Activated CD4-positive, alpha-beta T cell treated with anti-CD3 and anti-CD28 coated beads, Interleukin-2, amount 50 U/mL, for 24 hours (primary cell): ENCODE measurements at places on chromosomes 13 and 19.
A peak's percentile ranks its signal among the peaks of the same experiment; 100 is the strongest.

DNA sequence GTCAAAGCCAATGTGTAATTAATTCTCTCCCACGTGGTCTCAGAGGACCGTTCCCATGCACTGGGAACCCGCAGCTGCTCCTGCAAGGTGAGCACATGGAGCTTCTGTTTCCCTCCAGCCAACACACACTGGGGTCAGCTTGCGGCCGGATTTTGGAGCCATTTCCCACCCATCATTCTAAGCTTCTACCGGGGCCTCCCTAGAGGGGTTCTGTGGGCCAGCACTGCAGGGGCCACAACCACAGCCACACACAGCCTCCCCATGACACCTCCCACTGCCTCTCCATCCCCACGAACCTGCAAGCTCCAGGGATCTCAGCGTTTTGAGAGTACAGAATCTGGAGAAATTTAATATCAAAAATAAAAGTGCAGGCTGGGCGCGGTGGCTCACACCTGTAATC, 120.7 kb upstream of the SOX1 start:
- DNase-seq = no peak

- no peak for DNase-seq
These were observed 8.2 kb downstream of the EID2B start for GRCh38 chr19:39524495-39524894.

DNA sequence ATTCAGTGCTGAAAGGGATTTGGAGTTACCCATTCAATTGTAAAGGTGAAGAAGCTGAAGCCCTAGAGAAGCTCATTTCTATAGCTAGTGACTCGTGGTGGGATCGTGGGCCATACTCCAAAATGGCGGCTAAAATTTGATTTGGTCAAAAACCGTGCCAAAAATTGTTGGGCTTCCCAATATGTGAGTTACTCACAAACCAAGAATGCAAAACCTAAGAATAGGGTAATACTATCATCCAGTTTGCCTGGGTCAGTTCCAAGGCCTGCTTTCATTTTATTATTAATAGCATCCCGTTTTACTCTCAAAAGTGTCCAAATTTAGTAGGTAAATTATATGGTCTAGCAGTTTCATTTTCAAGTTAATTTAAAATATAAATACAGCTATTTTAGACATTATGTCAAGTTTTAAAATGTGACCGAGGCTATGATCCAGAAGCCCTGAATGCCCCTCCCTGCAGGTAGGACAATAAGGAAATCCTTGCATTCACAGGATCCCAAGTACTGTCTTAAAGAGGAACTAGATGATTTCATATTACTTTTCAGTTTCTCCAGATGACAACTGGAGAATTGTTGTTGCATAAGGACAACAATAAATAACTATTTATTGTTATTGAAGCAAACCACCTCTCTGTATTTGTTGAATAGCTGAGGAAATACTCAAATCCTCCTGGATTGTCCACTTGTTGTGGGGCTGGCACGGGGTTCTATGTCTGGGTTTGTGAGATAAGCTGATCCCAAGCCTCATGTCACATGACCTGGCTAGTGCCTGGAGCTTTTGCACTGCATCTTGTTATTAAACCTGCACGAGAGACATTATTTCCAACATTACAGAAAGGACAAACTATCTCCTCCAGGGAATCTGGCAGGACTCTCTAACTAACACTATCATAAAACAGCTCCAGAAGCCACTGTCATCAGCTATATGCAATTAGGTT, 11.6 kb upstream of the RAP2A start:
- no peak for DNase-seq

- DNase-seq = no peak
These were observed 367.2 kb downstream of the DNAJC15 start for GRCh38 chr13:43390619-43391018.

GRCh38 chr13:49657241-49657641, 28.9 kb downstream of the ARL11 start:
- DNase-seq = no peak

- DNase-seq = no peak
These were observed 15.3 kb upstream of the ERICH6B start for GRCh38 chr13:45630791-45631190.

- no peak for DNase-seq
These were observed 915.2 kb downstream of the PCDH9 start for GRCh38 chr13:66314911-66315310.

GRCh38 chr19:54029930-54030490, 33.7 kb downstream of the VSTM1 start:
- DNase-seq = peak; percentile 25

DNA sequence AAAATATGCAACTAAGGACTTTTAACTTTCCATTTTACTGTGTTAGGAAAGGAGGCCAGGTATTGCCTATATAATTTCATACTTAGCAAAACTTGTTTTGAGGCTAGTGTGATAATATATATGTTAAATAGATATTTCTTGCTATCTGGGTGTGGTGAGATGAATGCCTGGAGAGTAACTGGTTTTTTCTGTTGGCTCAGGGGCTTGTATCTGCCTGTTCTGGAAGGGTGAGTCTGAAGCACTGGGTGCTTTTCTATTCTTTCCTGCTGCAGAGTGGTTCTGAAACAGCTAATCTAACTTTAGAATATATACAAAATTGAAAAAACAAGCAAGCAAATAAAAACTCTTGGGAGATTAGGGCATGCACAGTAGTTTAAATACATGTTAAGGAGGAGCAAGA, 64.6 kb upstream of the MYCBP2 start:
- no peak for DNase-seq

GRCh38 chr19:42253245-42254088, 1.5 kb downstream of the ERF start:
- DNase-seq = no peak

- DNase-seq = no peak
These were observed 55.4 kb downstream of the RYR1 start for GRCh38 chr19:38488776-38489481.

DNA sequence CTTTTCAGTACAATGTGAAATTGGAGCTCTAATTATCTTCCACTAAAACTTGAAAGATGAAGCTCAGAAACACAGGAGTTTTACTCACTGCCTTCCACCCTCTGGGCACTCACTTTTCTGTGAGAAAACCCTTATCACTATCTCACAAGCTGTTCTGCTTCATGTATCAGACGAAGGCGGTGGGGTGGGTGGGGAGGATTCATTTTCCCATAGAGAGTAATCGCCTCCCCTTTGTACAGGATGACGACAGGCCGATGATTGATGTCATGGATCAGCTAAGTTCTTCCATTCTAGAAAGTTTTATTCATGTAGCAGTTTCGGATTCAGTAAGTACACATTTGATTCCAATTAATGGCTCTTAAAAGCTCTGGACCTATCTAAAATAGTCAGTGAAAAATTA, 139.9 kb downstream of the ZAR1L start:
- no peak for DNase-seq

DNA sequence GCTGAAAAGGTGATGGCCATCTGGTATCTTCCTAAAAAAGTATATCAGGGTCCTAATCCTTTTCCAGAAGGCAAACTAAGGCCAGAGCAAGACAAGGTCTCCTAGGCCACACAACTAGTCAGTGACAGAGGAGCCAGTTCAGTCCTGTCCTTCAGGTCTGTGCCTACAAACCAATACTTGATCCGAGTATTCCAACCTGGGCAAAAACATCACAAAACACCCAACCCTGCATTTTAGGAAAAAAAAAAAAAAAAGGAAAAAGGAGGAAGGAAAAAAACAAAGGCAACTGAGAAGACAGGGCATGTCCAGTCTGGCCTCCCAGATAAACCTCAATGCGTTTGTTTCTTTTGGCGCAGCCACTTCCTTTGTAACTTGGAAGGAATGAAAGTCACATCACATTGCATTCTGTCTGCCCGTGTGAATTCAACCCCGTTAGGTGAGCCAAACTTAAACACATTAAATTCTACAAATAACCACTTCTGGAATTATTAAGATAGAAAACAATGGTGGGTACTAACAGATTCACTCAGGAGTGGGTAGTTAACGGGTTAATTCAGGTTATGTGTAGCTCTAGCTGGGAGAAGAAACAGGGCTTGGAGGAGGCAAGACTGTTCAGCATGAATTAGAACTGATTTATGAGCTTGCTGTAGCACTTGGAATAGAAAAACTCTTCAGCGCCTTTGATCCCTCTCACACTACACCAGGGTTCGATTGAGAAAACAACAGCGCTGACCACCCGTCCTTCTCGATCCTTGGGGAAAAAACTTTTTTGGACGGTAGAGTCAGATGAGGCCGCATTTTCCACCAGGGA, 43.0 kb upstream of the HNRNPA1L2 start:
- DNase-seq = no peak

DNA sequence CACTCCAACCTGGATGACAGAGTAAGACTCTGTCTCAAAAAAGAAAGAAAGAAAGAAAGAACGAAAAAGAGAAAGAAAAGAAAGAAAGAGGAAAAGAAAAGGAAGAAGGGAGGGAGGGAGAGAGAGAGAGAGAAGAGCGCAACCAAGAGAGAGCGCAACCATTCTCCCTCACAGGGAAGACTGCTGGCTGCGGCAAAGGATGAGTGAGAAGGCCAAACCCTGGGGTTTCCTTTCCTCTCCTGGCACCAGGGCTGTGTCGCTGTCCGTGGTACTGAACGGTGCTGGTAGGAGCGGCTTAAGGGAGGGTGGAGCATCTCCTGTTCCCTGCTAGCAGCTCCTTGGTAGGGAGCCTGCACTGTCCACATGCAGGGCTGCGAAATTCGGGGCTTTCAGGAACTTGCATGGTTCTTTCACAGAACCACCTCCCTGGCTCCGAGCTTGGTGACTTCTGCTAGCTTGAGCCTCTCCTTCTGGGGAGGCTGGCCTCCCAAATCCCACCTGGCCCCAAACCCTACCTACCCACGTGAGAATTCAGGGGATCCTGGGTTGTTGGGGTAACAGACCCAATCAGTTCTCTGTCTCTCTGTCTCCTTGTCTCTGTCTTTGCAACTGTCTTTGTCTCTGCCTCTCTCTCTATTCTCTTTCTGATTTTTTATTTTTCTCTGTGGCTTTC, 51.1 kb upstream of the ZNRF4 start:
- peak; percentile 13 for DNase-seq
